ENCODE measurements at places on chromosomes 5 and 9. TPM values are rescaled to one million over a fixed set of nuclear protein-coding genes. Genes with fewer than 3 reads are reported as not detected.

DNA sequence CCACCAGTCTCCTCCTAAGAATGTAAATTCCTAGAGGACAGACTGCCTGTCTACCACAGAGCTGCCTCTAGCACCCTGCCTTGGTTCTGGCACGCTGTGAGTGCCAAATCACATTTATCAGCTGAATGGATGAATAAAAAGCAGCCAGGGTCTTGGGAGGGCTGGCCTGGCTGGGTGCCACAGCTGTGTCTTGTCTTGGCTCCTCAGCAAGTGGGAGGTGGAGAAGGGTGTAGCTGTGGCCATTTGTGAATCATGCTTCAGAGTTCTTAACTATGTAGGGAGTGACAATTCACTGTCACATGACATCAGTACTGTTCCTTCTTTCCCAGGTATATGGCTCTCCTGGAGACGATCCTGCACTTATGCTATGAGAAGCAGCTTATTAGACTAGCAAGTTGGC, 70.6 kb downstream of the DCP2 start:
- no peak for DNase-seq

DNA sequence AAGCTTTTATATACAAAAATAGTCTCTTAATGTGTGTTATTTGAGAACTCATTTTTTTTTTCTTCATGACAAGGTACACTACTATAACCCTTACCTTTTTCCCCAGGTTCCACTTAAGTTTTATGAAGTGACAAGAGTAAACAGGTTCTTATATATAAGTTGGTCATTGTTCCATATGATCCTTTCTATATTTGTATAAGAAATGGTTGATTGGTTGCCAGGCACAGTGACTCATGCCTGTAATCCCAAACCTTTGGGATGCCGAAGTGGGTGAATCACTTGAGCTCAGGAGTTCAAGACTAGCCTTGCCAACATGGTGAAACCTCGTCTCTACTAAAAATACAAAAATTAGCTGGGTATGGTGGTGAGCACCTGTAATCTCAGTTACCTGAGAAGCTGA, 108.3 kb downstream of the PCSK1 start:
- no peak for DNase-seq

DNA sequence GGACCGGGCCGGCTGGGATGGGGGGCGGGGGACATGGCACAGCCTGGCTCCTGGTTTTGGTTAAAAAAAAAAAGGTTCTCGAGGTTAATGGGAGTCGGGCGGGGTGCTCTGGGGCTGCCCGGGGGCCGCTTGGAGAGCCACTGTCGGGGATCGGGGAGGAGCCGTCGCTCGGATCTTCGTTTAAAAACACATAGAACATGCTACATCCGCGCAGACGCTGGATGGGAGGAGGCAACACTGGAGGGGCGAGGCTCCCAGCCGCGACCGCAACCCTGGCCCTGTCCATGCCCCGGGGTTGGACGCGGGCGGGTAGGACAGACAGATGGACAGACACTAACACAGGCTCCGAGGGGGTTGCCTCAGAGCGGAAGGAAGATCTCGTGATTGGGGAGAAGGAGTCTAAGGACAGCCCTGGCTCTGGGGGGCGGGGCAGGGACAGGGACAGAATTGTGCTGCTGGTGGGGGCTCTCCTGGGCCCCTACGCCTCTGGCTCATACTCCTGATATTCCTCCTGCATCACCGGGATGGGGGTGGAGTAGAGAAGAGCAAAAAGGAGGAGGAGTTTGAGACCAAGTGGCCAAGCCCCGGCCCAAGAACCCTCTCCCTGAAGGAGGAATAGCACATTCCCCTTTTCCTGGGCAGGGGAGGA, 9.9 kb downstream of the SNCB start:
- no peak for DNase-seq

DNA sequence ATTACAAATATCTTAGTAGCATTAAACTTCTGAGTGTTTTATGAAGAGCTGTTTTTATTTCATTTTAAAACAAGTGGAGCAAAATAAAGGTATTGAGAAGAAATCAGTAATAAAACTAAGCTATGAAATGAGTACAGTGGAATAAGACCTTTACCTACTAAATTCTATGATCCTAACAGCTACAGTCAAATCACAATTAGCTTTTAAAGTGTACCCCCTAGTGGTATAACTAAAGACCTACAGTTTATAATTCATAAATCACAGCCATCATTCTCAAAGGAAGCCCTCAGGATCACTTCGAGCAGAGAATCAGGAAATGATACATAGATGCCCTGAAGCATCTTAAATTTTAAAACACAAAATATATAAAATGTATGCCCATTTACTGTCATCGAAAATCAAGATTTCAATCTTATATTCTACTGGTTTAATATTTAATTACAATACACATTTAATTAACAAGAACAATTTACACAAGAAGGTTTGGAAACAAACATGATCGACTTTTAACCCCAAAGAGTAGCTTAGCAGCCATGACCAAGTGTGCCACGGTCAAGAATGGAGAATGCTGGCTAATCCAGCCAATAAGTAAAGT, 12.3 kb downstream of the CCNH start:
- no peak for DNase-seq

DNA sequence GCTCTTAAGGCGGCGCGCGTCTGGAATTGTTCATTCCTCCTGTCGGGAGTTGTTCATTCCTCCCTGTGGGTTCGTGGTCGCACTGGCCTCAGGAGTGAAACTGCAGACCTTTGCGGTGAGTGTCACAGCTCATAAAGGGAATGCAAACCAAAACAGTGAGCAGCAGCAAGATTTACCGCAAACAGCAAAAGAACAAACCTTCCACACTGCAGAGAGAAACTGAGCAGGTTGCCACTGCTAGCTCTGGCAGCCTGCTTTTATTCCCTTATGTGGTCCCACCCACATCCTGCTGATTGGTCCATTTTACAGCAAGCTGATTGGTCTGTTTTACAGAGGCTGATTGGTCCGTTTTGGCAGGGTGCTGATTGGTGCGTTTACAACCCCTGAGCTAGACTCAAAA, 1365.3 kb upstream of the WWC1 start:
- DNase-seq, result no peak

DNA sequence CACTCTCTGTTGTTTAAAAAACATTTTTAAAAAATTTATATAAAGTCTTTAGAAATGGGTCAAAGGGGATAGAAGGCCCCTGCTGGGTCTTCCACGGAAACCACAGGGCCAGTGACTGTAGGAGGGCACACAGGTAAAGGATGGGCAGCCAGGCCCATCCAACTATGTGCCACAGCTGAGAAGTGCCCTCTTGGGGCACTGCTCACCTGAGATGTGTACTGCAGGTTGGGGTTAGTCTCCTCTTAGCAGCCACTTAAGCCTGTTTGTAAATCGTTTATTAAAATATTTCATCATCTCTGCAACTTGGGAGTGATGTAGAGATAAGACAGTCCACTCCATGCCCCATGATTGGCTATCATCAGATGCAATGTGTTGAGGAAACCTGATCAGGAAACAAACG, 222.4 kb downstream of the DIRAS2 start:
- DNase-seq, result no peak

GRCh38 chr5:83401122-83401731, 70.3 kb upstream of the VCAN start:
- DNase-seq, result no peak

DNA sequence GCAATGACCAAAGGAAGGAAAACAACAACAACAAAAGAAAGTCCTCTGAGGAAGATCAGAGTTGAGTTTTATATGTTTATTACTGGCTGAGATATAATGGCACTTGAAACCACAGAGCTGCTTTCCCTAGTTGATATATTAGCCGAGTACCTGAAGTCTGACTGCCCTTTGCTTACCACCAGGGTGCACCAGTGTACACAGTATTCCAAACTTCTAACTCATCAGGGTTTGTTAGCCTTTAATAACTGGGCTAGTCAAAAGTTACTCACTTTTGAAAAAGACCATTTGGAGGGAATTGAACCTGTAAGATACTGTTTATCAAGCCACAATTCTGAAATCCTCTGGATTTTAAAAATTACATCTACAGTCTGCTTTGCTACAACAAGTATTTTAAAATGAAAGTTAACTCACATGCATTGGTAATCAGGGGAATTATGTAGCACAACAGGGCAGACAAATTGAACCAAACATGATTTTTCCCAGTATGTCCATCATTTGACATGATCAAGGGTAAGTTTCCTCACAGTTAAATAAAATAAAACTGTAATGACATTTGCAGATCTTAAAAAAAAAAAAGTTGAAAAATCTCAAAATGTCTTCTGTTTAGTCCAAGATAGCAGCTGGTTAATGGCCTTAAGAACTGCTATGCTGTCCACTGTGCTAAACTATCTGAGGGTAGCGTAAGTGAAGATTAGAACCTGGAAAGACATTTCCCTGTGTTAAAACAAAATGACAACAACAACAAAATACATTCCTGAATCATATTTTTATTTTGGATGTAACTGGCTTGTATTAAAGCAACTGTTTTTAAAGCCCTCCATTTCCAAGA, 57.3 kb upstream of the C6 start:
- DNase-seq, result peak; percentile 31

DNA sequence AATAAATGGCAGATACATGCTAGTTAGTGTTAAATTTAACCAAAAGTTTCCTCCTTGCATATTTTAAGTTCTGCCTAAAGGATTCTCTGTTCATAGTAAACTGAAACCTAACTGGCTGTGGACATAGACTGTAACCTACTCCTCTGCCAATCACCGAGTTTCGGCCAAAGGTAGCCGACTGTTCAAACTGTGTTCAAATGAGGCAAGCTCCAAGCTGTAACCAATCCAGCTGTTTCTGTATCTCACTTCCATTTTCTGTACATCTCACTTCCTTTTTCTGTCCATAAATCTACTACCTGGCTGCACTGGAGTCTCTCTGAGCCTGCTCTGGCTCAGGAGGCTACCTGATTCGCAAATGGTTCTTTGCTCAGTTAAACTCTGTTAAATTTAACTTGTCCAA, 44.1 kb downstream of the KCNV2 start:
- no peak for DNase-seq

GRCh38 chr5:178214160-178214803, 9.9 kb downstream of the HNRNPAB start:
- DNase-seq, result peak; percentile 13

GRCh38 chr9:33177639-33178038, 10.5 kb upstream of the B4GALT1 start:
- DNase-seq, result no peak

DNA sequence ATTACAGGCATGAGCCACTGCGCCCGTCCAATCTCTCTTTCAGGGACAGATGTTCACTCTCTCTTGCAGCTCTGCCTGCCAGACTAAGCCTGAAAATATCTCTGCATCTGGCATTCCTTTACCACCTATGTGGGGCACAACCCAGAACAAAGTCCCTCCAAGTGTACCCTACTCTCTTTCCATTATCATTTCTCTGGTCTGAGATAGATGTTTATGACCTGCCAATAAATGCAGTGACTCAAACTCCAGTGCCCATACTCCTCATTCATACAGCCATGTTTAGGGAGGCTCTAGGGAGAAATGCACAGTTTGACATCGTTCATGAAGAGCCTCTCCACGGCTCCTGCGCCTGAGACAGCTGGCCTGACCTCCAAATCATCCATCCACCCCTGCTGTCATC, at the start of gene BTNL3:
Gene BTNL3, plus strand, starts transcription at position 255 of the 400 bp plus-strand sequence. CDS start 183 bp downstream, outside the sequence.
- no peak for DNase-seq

- DNase-seq, result no peak
These were observed 720.5 kb downstream of the TLE4 start for GRCh38 chr9:80292231-80292630.

DNA sequence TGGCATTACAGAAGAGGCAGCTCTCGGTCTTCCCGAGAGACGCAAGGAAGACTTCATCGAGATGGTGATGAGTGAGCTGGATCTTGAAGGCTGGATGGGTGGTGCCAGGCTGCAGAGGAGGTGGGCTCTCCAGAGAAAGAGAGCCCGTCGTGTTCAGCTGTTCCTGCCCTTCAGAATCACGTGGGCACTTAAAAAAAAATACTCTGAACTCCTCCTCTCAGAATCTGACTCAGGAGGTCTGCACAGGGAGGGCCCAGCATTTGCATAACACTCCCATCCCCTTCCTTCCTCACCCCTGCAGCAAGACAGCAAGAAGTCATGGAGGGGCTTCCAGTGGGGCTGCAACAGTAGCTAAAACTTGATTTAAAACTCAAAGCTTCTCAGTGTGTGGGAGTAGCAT, 203.0 kb downstream of the ATPSCKMT start:
- no peak for DNase-seq

DNA sequence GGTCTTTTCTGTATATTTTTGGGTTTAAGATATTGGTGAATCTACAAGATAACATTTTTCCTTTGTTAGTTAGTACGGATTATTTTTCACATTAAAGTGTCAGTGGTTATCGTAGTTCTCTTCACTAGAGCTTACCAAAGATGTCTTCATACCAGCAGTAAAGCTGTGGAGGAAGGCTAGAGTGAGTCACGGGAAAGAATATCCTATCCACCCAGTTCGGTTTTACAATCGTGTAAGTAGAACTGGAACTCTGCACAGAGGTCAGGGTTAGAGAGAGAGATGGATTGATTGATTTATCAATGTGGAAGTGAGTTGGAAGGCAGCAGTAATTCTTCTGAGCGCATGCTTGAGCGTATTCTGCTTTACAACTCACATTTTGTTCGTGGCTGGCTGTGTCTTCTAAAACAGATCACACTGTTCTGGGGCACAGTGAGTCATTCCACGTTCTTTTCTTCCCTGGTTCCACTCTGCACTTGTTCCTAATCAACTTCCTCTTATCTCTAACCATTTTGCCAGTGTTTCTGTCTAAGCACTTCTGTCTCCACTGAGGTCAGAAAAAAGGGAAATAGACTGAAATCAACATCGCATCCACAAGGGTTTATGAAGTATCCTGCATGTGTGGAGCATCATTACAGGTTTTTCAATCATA, 86.5 kb upstream of the ARRDC3 start:
- no peak for DNase-seq

DNA sequence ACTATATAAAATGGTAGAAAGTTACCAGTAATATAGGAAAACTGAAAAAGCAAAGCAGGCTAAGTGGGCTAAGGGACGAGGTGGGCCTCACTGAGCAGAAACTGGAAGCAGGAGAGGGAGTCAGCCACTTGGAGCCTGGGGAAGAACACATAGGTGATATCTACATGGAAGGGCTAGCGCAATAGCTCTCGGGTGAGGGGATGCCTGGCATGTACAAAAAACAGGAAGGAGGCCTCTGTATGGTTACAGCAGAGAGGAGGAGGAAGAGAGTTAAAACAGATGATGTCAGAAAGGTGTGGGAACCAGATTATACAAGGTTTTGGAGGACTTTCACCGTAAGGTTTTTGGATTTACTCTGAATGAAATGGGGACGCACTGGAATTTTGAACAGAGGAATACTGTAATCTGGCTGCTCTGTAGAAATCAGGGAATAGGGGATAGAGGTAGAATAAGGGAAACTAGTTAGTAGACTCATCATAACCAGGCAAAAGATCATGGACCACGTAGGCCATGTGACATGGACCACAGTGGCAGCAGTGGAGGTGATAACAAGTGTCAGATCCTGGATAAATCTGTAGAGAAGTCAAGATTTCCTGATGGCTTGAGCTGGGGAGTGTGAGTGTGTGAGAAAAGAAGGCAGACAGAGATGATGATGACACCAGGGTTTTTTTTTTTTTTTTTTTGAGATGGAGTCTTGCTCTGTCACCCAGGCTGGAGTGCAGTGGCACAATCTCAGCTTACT, 52.5 kb downstream of the FNBP1 start:
- DNase-seq, result no peak

- peak; percentile 29 for DNase-seq
These were observed 46.0 kb downstream of the CRB2 start for GRCh38 chr9:123401879-123402513.

TTLL11 gene
- 5.8 TPM for total RNA-seq

RMRP gene
- 16,495 TPM for total RNA-seq

CENPK gene
- total RNA-seq, result 0.99 TPM

AGXT2 gene
- total RNA-seq, result not detected

CDH6 gene
- 2.6 TPM for total RNA-seq

GGTA1 gene
- total RNA-seq, result 28.3 TPM

NKD2 gene
- 3.4 TPM for total RNA-seq

GABRA1 gene
- not detected for total RNA-seq

RNF183 gene
- not detected for total RNA-seq

RFESD gene
- total RNA-seq, result 6.0 TPM

SLC24A2 gene
- not detected for total RNA-seq

All from left ventricle myocardium superior (tissue), 1 donor.